Stimulated activated CD8-positive, alpha-beta memory T cell treated with anti-CD3 and anti-CD28 coated beads, Interleukin-2, amount 100 ng/mL, for 1 hour (primary cell): ENCODE measurements at places on chromosomes 7 and 10.

GRCh38 chr7:96090756-96091155, 231.1 kb downstream of the SLC25A13 start:
- no peak for DNase-seq

DNA sequence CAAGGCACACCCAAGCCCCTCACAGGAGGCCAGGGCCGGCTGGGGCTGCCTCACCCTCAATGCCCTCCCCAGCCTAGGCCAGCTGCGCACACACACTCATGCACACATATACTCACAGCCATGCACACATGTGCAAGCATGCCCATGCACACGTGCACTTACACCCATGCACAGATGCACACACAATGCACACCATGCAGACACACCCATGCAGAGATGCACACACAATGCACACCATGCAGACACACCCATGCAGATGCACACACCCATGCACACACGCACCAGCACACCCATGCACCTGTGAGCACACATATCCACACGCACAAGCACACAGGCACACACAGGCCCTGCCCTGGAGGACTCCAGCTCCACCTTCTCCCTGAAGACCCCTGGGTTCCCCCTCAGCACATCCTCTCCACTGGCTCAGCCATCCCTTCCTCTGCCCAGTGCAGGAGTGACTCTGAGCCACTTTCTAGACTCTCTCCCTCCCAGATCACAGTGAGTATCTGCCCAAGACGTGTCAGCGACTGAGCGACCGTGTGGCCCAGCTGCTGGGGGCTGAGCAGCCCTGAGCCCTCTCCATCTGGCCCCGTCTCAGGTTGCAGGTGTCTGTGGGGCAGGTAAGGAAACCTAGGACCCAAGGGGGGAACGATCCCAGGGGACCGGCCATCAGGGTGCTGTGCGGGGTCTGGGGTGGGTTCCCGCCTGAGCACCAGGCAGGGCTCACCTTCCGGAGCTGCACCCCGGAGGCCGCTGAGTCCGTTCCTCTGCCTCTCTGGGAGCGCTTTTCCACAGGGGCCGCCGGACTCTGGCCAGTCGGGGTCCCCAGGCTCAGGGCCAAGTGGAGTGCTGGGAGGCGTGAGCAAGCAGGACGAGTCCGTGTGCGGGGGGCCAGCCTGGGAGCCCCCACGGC, 25.8 kb downstream of the AP5Z1 start:
- DNase-seq = no peak

GRCh38 chr10:13969118-13969791, 361.5 kb downstream of the FRMD4A start:
- DNase-seq = no peak

GRCh38 chr7:20364571-20365196, 34.0 kb downstream of the ITGB8 start:
- DNase-seq = no peak

- DNase-seq = no peak
Observed at GRCh38 chr7:111235709-111236108, 144.8 kb downstream of the LRRN3 start.

GRCh38 chr10:92640107-92640506, 47.2 kb downstream of the KIF11 start:
- DNase-seq = no peak

- DNase-seq = no peak
Observed at GRCh38 chr7:10706875-10707493, 266.7 kb upstream of the PHF14 start.

GRCh38 chr10:8913720-8914119, 859.2 kb downstream of the GATA3 start:
- DNase-seq = no peak
